DMS79 treated with DMSO at 0.1 percent for 48 hours (cell line): ENCODE measurements at places on chromosomes 2 and 18.
A peak's percentile ranks its signal among the peaks of the same experiment; 100 is the strongest.

GRCh38 chr2:150677551-150677950 is 190.1 kb upstream of the RND3 start:
- DNase-seq, result no peak

DNA sequence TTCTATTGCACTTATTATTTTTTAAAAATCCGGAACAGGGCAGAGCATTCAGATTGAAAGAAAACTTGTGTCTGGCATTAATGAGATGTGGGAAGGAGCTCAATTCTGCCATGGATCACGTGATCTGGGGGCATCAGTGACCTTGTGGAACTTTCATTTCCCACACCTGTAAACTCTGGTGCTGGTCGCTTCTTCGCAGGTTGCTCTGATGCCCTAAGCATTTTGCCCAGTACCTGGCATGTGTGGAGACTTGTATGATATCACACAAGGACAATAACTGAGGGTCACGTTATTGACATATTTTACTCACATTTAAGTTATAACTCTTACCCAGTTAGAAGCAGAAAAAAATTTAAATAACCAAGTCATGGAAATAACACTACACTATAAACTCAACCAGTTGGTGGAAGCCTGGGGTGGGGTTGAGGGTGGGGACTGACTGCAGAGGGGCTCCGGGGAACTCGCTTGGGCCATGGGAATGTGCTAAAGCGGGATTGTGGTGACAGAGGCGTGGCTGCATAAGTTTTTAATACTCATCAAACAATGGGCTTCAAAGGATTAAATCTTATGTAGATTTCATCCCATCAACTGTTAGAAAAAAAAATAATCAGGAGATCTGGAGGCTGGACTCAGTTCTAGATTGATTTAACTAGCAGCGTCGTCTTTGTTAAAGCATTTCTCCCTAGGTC is 36.5 kb downstream of the ST3GAL5 start:
- no peak for DNase-seq

GRCh38 chr18:3794537-3795348 is 344.8 kb downstream of the TGIF1 start:
- DNase-seq, result no peak

- no peak for DNase-seq
Measured at GRCh38 chr2:172606285-172606684, 50.4 kb downstream of the PDK1 start.

- DNase-seq, result no peak
Measured at GRCh38 chr18:41396861-41397260, 558.2 kb upstream of the PIK3C3 start.

DNA sequence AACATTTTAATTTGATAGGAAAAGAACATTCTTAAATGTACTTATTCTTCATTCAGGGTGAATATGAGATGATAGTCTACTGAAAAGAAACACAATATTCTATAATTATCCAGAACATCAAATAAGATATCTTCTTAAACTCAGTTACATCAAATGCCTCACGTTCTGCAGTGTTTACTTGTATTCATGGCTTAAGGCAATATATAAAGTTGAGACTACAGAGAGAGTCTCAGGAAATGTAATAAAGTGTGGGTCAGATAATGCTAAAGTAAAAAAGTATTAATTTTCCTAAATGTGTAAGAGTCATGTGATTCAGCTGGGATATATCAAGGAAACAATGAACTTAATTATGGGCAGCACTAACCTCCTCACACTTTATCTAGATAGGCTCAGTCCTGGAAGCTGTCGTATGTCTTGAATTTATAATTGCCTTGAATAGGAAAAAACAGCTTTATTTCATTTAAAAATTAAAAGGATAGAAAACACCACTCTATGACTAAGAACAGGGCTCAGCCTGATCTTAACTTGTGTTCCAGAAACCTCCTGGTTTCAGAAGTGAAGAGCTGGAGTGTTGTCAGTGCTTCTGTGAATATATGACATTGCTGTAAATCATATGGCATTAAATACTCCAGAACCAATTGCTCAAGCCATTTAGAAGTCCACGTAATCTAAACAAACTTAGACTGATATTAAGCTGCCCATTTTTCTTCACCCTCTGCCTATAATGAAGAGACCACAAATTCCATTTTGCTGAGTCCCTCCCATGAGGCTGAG is 240.2 kb downstream of the FSIP2 start:
- DNase-seq, result no peak

DNA sequence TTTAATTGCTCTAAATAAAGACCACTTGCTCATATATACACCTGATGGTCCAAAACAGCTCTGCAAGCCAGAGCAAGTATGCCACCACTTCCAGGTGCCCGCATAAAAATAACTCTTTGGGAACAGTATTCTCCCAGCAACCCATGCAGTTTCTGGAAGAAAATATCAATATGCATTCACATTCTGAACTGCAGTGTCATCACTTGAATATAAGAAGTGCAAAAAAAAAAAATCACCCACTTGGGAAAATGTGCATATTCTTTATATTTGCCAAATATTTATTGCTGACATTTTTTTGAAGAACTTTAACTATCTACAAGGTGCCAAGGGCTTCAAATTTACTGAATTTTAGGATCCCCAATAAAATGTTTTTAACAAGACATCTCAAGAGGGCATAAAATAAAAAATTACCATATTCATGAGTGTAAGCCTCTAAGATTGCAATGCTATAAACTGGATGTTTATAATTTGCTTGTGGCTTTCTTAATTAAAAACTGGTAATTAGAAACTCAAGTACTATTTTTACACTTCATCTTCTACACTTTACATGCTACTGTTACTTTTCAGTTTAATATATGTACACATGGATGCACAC is 360.6 kb upstream of the HNRNPA3 start:
- peak; percentile 35 for DNase-seq

- DNase-seq, result no peak
Measured at GRCh38 chr2:136323195-136323594, 205.2 kb upstream of the CXCR4 start.

DNA sequence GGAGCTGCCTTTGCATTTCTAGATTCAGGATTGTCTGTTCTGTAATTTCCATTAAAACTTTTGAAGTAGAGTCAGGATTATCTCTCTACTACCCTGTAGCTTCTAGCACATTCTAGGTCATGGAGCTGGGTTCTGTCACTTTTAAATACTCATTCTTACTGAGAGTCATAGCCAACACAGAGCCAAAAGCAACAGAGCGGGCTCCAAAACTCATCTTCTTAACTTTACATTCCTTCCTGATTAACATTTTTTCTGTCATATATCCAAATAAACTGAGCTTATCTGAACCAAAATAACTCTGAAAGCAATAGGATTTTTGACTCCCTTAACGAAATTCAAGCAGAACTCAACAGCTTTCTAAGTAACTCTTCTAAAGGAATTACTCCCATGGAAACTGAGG is 12.9 kb downstream of the PREPL start:
- no peak for DNase-seq

GRCh38 chr18:50653402-50654093 is 93.7 kb downstream of the MAPK4 start:
- peak; percentile 19 for DNase-seq

DNA sequence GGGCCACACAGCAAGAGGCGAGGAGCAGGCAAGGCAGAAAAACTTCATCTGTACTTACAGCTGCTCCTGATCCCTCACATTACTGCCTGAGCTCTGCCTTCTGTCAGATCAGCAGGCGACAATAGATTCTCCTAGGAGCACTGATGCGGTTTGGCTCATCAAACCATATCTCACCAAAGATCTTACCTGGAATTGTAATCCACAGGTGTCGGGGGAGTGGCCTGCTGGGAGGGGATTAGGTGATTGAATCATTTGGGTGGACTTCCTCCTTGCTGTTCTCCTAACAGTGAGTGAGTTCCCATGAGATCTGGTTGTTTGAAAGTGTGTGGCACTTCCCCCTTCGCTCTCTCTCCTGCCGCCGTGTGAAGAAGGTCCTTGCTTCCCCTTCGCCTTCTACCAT is 647.3 kb downstream of the SOCS6 start:
- no peak for DNase-seq

GRCh38 chr18:78868330-78869316 is 111.0 kb upstream of the SALL3 start:
- no peak for DNase-seq

DNA sequence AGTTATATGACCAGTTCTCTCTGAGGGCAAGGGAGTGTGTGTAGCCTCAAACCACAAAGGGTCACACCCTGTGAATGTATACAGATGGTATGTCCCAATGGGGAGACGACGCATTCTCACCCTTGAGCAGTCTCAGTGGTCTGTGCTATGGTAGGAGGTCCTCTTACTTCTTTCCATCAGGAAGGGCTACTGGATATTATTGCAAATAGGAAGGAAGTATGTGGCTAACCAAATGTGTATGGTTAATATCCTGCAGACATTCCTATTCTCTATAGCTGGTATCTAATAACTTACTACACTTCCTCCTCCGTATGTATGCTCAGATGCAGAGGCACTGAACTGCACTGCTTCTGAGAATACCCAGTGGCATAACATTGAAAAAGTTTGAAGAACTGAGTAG is 306.7 kb upstream of the CCDC68 start:
- DNase-seq, result no peak

GRCh38 chr2:177059293-177059692 is 153.3 kb upstream of the HNRNPA3 start:
- no peak for DNase-seq

DNA sequence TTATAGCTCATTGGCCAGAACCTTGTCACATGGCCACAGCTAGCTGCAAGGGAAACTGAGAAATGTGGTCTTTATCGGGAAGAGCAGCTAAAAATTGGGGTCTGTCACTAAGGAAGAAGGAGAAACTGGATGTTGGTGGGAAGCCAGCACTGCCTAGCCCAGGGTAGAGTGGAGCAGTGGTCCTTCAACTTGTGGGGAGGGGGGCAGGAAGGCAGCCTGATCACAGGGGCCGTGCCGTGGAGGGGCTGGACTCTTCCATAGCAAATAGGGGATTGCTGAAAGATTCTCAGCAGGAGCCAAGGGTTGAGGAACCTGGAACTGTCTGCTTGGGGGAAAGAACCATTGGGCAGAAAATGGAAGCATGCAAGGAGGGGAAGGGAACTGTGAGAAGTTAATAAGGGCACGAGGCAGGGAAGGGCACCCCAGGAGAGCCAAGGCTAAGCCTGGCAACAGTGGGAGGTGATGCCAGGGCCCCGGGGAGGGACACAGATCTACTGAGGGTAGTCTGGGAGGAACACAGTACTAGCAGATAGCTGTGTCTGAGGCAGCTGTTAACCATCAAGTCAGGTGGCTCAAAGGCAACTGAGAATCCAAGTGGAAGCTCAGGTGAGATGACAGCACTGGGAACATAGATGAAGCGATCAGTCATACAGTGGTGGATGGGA is 5.9 kb upstream of the NEURL3 start:
- DNase-seq, result no peak

DNA sequence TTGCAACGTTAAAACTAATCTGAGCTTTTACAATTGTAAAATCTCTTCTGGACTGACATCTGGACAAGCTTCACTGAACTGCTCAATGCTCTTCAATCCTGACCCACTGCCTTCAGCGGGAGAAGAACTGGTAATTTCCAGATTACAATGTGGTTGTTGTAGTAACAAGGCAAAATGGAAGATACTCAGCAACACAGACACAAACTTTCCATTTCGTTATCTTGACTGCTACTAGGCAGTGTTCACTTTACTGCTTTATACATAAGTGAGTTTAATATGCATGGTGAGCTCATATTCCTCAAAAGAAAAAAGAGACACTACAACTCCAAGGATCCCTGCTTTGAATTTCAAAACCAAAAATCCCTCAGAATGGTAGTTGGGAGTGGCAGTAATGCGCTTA is 51.9 kb downstream of the GRB14 start:
- no peak for DNase-seq

- no peak for DNase-seq
Measured at GRCh38 chr2:25257931-25258846, 83.5 kb downstream of the DNMT3A start.

DNA sequence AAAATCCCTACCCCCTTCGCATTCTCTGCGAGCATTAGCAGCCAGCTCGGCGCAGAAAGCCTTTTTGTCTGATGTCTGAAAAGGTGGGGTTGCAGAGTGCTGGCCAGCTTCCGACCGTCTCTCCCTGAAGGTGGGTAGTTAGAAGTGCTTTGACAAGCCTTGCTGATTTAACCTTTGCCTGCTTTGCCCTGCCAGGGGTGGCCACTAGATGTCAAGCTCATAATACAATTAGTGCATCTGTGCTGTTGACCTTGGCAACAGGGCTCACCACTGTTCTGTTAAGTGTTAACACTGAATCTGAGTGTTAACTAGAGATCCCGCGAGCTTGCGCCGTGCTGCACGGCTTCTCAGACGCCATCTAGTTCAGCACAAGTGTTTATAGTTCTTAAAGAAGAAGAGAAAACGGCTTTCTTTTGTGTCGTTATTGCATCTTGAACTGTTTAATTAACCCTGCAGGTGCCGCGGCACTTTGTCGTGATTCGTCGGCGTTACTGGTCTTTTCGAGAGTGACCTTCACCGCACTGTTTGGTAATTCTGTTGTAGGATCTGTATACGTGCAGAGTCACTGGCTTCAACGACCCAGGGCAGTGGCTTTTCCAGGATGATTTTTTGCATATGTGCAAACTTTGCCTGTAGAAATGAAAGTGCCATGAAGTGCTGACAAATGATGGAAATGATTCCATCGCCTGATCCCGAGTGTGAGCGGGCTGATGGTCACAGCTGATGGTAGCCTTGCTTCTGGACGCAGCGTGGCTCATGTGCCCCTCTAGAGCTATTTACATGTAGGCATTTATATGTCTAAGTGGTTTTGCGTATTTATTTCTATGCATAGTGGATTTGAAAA is 5.5 kb downstream of the SALL3 start:
- DNase-seq, result peak; percentile 69

DNA sequence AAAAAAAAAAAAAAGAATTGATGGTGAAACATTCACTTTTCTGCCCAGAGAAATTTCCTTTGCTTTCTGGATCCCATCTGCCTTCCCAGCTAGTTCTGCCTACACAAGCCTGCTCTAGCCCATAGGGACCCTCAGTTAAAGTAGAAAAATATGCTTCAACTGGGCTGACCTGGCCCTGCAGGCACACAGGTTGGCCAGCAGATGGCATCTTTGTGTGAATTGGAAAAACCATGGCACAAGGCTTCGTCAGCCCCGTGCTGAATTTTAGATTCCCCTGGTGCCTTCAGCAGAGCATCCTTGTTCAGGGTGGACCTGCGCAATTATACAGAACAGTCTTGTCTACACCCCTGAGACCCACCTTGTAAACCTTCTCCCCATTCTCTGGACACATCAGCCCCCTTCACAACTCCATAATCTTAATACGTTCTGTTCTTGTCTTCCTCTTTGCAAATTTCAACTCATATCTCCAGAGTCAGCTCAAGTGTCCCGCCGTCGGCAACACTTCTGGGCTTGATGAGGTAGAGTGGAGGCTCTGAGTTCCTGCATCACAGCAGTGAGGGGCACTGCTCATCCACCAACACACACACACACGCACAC is 114.5 kb downstream of the INSIG2 start:
- DNase-seq, result peak; percentile 5

- DNase-seq, result peak; percentile 46
Measured at GRCh38 chr2:218295029-218295428, 2.7 kb upstream of the TMBIM1 start.

GRCh38 chr2:143705108-143705707 is 576.0 kb downstream of the ARHGAP15 start:
- DNase-seq, result no peak

- DNase-seq, result peak; percentile 97
Measured at GRCh38 chr2:1972422-1972821, 228.1 kb upstream of the PXDN start.
